A549 (cell line): ENCODE measurements at places on chromosomes 2 and 18. TPM values are rescaled to one million over a fixed set of nuclear protein-coding genes. Genes with fewer than 3 reads are reported as not detected.

The SMAD4 gene
- 44.7 to 52.3 TPM (median 52.1 TPM) in 3 replicates for polyA plus RNA-seq

The ABCG5 gene
- polyA plus RNA-seq: not detected in 3 replicates

The TFCP2L1 gene
- 1.1 to 1.3 TPM (median 1.1 TPM) in 3 replicates for polyA plus RNA-seq

The GPC1 gene
- polyA plus RNA-seq: 93.5 to 107 TPM (median 97.7 TPM) in 3 replicates

The LINC00305 gene
- polyA plus RNA-seq: not detected in 3 replicates

The C2orf80 gene
- polyA plus RNA-seq: not detected in 3 replicates

The SNTG2 gene
- not detected in 3 replicates for polyA plus RNA-seq

The ANKRD53 gene
- not detected in 3 replicates for polyA plus RNA-seq

The MALL gene
- polyA plus RNA-seq: 115 to 123 TPM (median 123 TPM) in 3 replicates

The ACTG2 gene
- 0.26 to 0.51 TPM (median 0.33 TPM) in 3 replicates for polyA plus RNA-seq

The IL1RL1 gene
- 0.03 to 0.04 TPM (median 0.03 TPM) in 3 replicates for polyA plus RNA-seq

The RTKN gene
- 15.6 to 21.2 TPM (median 20.1 TPM) in 3 replicates for polyA plus RNA-seq

The KRCC1 gene
- 12.9 to 18.7 TPM (median 16.2 TPM) in 3 replicates for polyA plus RNA-seq

The DNAH6 gene
- 0.05 to 0.13 TPM (median 0.08 TPM) in 3 replicates for polyA plus RNA-seq

The CDCA7 gene
- polyA plus RNA-seq: 37.0 to 40.3 TPM (median 39.4 TPM) in 3 replicates

The IL1R2 gene
- polyA plus RNA-seq: 0.71 to 0.83 TPM (median 0.71 TPM) in 3 replicates

The UGT1A9 gene
- polyA plus RNA-seq: 10.3 to 13.1 TPM (median 11.8 TPM) in 3 replicates

The DAW1 gene
- polyA plus RNA-seq: 1.1 to 2.0 TPM (median 1.3 TPM) in 3 replicates

The CD8B gene
- polyA plus RNA-seq: not detected in 3 replicates

The C1QL2 gene
- polyA plus RNA-seq: not detected in 3 replicates

The FBXO41 gene
- 5.0 to 7.0 TPM (median 6.4 TPM) in 3 replicates for polyA plus RNA-seq

The TGOLN2 gene
- polyA plus RNA-seq: 97.1 to 98.9 TPM (median 98.3 TPM) in 3 replicates

The CABYR gene
- polyA plus RNA-seq: 14.8 to 17.7 TPM (median 15.2 TPM) in 3 replicates

The CRACDL gene
- polyA plus RNA-seq: 0.36 to 0.51 TPM (median 0.45 TPM) in 3 replicates

The ARL4C gene
- 48.4 to 70.9 TPM (median 67.9 TPM) in 3 replicates for polyA plus RNA-seq

The VSNL1 gene
- polyA plus RNA-seq: not detected in 3 replicates

The FBXO36 gene
- polyA plus RNA-seq: 2.0 to 2.1 TPM (median 2.0 TPM) in 3 replicates

The C2orf78 gene
- not detected in 3 replicates for polyA plus RNA-seq

The SALL3 gene
- not detected in 3 replicates for polyA plus RNA-seq

The LAPTM4A gene
- 225 to 284 TPM (median 275 TPM) in 3 replicates for polyA plus RNA-seq

The XIRP2 gene
- polyA plus RNA-seq: not detected in 3 replicates

The PLGLB2 gene
- 0.51 to 0.76 TPM (median 0.59 TPM) in 3 replicates for polyA plus RNA-seq

The KCNG2 gene
- polyA plus RNA-seq: not detected in 3 replicates

The SIX2 gene
- 0.14 to 0.16 TPM (median 0.15 TPM) in 3 replicates for polyA plus RNA-seq

The IL1A gene
- polyA plus RNA-seq: 0.10 to 0.11 TPM in 2 of 3 replicates, not detected in the other

The ITGA4 gene
- polyA plus RNA-seq: 2.1 to 4.1 TPM (median 2.5 TPM) in 3 replicates

The ZNF385B gene
- polyA plus RNA-seq: not detected in 3 replicates

The GPR75 gene
- 1.4 to 1.9 TPM (median 1.6 TPM) in 3 replicates for polyA plus RNA-seq

The CPLX4 gene
- not detected in 3 replicates for polyA plus RNA-seq

The MYCN gene
- polyA plus RNA-seq: not detected in 3 replicates

The RFX8 gene
- not detected in 3 replicates for polyA plus RNA-seq

The VWA3B gene
- not detected in 3 replicates for polyA plus RNA-seq

The HRH4 gene
- polyA plus RNA-seq: 0.04 to 0.07 TPM (median 0.07 TPM) in 3 replicates

The TAF1B gene
- polyA plus RNA-seq: 32.4 to 40.6 TPM (median 37.0 TPM) in 3 replicates

The TGFA gene
- 5.2 to 7.1 TPM (median 5.3 TPM) in 3 replicates for polyA plus RNA-seq

The AQP12A gene
- polyA plus RNA-seq: not detected in 3 replicates

The POTEI gene
- 0.04 TPM in 1 of 3 replicates, not detected in the others for polyA plus RNA-seq

The ARHGAP28 gene
- polyA plus RNA-seq: 0.13 to 0.18 TPM (median 0.16 TPM) in 3 replicates

The TMEM169 gene
- 0.80 to 0.82 TPM (median 0.81 TPM) in 3 replicates for polyA plus RNA-seq
